Natural killer cell (primary cell): ENCODE measurements at places on chromosomes 1 and 21. TPM values are rescaled to one million over a fixed set of nuclear protein-coding genes. Genes with fewer than 3 reads are reported as not detected.

MINDY1 gene
- 15.6 TPM for total RNA-seq

OPRD1 gene
- total RNA-seq = not detected

GPATCH2 gene
- 10.4 TPM for total RNA-seq

- DNase-seq = peak; percentile 43
Measured at GRCh38 chr1:230868736-230869385, 540 bp upstream of the C1orf198 start.

- no peak for DNase-seq
Measured at GRCh38 chr1:62384276-62385005, 52.4 kb upstream of the USP1 start.

DNA sequence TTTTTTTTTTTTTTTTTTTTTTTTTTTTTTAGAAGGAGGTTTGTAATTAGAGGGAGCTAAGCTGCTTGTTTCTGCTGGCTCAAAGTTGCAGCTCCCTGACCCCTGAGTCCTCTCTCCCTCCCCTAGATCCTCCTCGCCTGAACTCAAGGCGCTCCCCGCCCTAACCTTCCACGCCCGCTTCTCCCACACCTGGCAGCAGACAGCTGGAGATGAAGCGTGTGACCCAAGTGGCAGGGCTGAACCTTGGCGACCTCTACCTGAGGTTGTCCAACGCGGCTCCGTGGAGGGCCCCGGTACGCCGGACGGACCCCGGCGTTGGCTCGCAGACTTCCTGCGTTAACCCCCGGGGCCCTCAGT, 795 bp downstream of the NGF start:
- no peak for DNase-seq

GRCh38 chr1:158506369-158506987, 34.5 kb downstream of the OR10R2 start:
- DNase-seq = peak; percentile 57

DNA sequence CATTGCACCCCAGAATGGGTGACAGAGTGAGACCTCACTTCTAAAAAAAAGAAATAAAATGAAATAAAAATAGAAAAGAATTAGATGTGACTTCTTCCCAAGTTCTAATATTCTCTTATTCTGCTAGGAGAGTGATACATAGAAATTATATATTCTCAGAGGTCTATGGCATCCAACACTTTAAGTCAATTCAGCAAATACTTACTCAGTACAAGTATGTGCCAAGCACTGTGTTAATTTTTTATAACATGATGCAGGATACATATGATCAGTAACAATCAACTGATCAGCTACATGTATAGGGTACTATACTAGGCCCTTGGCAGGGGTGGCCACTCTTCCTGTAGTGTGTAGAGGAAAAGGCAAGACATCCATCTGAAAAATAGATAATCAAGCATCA, 13.0 kb upstream of the JAK1 start:
- no peak for DNase-seq

- DNase-seq = no peak
Measured at GRCh38 chr1:29408831-29409605, 172.7 kb downstream of the PTPRU start.

DNA sequence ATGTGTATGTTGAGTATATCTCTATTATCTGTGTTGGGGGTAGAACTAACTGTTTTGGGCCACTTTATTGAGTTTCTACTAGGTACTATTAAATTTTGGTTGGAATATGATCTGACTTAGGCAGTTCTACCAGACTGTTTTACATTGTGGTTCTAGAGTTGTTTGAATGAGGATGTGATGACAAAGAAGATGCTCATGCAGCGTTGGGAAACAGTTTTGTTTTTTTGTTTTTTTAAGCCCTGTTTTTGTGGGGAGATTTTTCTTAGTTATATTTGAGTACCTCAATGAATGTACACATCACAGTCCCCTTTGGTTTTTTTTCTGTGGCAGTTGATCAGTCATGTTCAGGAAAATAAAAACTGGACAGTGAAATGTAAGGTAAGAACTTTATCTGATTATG, 40.1 kb downstream of the TMED5 start:
- no peak for DNase-seq
